ENCODE measurements at places on chromosomes 2 and 18.
A peak's percentile ranks its signal among the peaks of the same experiment; 100 is the strongest.

DNA sequence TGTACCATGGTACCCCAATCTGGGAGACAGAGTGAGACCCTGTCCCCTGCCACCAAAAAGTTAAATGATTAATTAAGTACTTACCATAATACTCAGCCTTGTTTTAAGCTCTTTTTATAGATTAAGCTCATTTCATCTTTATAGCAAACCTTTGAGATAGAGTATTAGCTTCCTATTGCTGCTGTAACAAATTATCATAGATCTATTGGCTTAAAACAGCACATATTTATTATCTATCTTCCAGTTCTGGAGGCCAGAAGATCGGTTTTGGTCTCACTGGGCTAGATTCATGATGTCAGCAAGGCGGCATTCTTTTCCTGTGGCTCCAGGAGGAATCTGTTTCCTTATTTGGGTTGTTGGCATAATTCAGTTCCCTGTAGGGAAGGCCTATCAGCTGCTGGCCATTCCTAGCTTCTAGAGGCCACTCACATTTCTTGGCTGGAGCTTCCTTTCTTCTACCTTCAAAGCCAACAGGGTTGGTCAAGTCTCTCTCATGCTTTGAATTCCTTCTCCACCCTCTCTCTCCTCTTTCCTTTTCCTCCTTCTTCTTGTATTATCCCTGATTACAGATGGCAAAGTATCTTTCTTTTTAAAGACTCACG is 13.7 kb upstream of the GREB1 start:
- DNase-seq = peak; percentile 7

- DNase-seq = no peak
Measured at GRCh38 chr2:147405651-147406050, 439.2 kb upstream of the ACVR2A start.

DNA sequence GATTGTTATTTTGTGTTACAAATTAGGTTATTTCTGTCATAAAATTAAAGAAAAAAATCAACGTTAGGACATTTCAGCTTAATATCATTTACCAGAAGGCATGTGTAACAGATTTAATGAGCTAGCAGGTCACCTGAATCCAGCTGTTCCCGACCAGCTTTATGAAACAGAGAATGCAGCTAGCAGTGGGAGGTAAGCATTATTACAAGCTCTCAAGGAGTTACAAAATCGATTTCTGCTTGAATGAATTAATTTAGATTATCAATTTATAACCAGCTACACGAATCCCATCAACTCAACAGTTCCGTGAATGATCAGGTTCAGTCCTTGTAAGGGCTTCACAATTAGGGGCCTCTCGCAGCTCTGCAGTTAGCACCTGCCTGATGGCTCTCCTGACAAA is 211.9 kb downstream of the PTGR3 start:
- DNase-seq = no peak

GRCh38 chr2:74702001-74702715 is 48.1 kb downstream of the SEMA4F start:
- DNase-seq = no peak

DNA sequence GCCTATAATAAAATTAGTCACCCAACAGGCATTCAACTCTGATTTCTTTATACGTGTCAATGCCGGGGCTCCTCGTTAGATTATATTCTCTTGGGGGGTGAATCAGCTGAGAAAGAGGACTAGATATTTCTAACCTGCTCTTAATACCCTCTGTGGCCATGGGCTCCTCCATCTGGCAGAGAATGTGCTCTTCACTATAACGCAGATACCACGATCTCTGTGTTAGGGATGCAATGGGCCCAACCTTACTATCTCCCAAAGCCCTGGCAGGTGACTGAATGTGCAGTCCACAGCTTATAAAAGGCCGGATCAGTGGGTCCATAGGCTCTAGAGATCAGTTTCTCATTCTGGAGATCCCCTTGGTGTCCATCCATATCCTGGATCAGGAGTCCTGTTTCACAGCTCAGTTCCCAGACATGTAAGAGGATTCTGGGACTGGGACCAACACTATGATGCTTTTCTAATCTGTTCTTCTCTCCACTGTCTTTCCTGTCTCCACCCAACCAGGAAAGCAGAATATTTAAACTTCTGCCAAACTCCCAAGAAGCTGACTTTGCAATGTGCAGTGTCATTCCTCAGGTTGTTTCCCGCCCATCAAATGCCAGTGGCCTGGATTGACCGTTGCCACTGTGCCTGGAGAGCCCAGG is 71.4 kb upstream of the CELF4 start:
- no peak for DNase-seq

GRCh38 chr2:54274781-54275242 is 18.8 kb upstream of the TSPYL6 start:
- peak; percentile 74 for DNase-seq

DNA sequence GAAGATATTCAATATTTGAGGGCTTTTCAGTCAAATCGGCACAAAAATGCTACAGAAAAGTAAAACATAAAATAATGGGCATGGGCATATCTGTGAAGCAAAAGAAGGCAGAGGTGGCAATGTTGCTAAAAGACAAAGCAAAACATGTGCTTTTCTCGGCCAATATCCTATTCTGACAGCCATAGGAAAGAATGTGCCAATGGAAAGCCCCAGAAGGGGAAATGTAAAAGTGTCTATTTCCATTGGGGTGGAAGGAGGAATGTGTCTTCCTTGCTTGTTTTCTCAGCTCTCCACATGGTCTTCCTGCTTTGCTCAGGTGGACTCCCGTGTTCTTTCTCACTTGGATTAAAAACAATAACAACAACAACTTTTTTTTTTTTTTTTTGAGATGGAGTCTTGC is 13.7 kb upstream of the PER2 start:
- no peak for DNase-seq

GRCh38 chr18:5052491-5052890 is 144.6 kb downstream of the AKAIN1 start:
- no peak for DNase-seq

DNA sequence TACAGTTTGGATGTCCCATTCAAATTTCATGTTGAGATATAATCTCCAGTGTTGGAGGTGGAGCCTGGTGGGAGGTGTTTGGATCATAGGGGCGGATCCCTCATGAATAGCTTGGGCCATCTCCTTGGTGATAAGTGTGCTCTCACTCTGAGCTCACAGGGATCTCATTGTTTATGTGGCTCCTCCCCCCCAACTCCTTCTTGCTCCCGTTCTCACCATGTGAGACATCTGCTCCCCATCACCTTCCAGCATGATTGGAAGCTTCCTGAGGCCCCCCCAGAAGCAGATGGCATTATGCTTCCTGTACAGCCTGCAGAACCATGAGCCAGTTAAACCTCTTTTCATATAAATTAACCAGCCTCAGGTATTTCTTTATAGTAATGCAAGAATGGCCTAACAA is 3.0 kb upstream of the INPP1 start:
- peak; percentile 24 for DNase-seq

DNA sequence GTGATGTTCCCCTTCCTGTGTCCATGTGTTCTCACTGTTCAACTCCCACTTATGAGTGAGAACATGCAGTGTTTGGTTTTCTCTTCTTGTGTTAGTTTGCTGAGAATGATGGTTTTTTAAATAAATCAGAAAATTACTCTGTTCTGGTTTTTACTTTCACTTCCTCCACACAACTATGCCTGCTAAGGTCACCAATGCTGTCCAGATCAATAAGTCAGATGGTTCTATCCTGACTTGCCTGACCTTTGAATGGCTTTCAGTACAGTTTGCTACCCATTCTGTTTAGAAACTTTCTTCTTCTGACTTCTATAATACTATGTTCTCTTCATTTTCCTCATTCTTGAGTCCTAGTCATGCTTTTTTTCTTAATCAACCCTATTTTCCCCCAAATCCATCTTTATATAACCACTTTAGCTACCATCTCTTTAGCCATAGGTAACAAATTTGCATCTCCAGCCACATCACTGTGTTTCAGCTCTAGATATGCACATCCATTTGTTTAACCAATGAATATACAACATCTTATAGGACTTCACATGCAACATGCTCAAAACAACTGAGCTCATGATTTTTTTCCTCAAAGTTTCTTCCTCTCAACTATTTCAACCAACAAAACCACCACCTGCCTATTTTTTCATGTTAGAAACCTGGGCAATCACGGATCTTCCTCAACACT is 58.8 kb upstream of the SLC38A11 start:
- DNase-seq = no peak

DNA sequence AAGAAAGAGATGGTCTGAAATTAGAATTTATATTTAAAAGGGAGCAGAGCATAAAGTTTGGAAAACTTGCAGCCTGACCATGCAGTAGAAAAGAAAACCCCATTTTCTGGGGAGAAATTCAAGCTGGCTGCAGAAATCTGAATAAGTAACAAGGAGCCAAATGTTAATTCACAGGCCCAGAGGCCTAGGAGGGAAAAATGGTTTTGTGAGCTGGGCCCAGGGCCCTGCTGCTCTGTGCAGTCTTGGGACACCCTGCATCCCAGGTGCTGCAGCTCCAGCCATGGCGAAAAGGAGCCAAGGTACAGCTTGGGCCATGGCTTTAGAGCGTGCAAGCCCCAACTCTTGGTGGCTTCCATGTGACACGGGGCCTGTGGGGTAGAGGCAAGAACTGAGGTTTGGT is 41.3 kb downstream of the CFAP36 start:
- DNase-seq = no peak

GRCh38 chr18:10838553-10838952 is 310.8 kb downstream of the PIEZO2 start:
- peak; percentile 32 for DNase-seq

DNA sequence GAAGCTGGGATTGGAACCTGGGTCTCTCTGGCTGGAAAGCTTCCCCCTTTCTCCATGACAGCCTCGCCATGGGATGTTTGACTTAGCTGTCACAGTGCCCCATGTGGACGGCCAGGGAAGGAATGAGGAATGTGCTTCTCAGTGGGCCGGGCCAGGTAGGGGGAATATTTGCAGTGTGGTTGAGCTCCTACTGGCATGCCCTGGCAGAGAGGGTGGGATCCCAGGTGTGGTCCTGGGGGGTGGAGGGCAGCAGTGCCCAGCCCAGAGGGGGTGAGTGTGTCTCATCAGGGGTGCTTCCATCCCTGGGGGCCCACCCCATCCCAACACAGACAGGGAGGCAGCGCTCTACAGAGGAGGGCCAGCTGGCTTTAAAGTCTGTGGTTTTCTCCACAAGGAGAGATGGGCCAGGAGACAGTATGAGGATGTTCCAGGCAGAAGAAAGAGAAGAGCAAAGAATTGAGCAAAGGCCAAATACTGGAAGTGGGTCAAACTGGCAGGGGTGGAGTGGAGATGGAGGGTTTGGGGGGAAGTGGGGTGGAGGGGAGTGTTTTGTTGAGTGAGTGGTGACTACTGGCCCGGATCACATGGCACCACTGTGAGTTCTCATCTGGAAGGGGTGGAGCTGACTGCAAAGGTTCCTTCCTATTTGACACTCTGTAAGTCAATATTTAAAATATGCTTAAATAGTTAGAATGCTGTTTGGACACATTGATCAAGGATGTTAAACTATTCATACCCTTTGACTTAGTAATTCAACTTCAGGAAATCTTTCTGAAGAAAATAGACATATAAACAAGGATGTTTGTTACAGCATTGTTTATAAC is 94.0 kb downstream of the MYCN start:
- DNase-seq = no peak

GRCh38 chr2:7014174-7014640 is 97.0 kb downstream of the RNF144A start:
- DNase-seq = no peak

- no peak for DNase-seq
Measured at GRCh38 chr18:69622961-69623360, 222.3 kb downstream of the DOK6 start.

DNA sequence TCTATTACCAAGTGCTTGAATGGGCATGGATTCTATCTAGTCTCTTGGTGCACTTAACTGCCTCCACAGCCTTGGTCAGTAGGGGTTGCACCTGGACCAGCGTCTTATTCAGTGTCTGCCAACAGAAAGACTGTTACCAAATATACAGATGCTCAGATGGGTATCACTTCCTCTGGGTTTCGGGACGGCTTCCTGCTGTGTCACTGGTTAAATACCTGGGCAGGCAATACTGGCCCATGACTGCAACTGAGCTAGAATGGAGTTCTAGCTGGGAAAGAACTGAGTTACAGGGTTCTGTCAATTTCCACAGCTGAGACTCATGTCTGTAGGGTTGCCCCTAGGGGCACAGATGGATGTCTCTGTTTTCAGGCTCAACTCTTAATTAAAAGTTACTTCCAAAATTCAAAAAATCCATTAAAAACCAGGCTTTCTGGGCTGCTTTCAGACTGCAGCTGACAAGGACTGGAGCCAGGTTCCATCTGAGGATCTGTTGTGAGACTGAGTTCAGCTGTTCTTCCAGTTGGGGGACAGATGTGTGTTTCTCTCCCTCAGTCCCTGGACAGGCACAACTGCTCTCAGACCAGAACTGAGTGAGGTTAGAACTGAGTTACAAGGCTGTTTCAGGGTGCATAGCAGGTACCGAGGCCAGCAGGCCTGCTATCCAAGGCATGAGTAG is 789.6 kb upstream of the SLC8A1 start:
- no peak for DNase-seq

DNA sequence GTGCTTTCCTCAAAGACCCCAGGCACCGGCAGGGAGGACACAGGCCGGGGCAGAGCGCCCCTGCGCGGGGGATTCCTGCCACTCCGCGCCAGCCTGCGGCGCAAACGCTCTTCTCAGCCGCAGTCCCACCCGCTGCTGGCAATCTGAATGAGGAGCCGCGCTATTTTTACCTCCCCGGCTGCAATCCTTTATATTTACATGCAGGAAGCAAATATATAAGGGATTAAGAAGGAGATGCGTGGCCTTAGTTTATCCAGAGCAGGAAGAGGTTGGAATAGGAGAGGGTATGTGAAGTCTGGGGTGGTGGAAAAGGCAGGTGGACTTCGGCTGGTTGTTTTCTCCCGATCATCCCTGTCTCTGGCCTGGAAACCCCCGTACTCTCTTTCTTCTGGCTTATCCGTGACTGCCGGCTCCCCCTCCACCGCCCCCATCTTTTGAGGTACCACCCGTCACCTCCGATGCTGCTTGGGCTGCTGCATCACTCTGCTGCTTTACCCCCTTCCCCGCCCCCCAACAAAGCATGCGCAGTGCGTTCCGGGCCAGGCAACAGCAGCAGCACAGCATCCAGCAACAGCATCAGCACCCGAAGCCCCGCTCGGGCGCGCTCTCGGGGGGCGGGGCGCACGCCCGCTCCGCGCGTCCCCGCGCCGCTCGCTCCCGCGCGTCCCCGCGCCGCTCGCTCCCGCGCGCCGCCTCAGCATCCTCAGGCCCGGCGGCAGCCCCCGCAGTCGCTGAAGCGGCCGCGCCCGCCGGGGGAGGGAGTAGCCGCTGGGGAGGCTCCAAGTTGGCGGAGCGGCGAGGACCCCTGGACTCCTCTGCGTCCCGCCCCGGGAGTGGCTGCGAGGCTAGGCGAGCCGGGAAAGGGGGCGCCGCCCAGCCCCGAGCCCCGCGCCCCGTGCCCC is at the start of gene ADAM23:
Gene ADAM23 (plus strand): TSS at position 700 of the 902 bp plus-strand sequence. CDS start 335 bp downstream, outside the sequence.
- peak; percentile 63 for DNase-seq
